ENCODE measurements at places on chromosomes 11 and 22.

GRCh38 chr11:17445240-17445795 is 31.3 kb downstream of the ABCC8 start:
- no peak for DNase-seq

- DNase-seq: no peak
Observed at GRCh38 chr11:95684701-95685100, 104.9 kb downstream of the FAM76B start.

DNA sequence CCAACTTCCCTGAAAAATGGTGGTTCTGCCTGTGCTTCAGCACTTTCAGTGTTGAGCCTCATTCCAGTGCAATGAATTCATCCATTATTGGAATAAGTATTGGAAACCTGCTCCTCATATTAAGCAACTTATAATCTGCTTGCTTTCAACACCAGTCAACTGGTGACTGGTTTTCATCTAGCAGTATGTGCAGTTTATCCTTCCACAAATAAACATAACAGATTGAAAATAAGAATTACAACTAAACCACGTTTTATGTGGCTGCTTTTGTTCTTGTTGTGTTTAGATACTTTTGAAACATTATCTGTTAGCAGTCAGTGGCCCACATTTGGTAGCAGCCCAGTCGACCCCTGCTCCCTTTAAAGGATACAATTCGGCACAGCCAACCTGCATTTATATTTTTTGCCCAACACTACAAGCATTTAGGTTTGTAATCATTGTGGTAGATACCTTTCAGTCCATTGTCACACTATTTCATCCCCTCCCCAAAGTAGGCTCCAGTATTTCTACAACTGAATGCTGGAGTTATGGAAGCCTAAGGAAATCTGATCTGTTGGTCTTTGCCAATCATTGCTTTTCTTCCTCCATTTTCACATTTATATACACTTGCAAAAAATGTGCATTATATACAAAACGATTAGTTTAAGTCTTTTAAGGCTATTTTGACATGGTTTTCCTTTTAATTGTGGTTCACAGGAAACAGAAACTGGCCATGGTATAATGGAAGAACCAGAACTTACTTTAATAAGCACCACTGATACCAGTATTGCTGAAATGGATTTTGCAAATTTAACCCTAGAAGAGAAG is 13.1 kb downstream of the TAF1D start:
- no peak for DNase-seq

DNA sequence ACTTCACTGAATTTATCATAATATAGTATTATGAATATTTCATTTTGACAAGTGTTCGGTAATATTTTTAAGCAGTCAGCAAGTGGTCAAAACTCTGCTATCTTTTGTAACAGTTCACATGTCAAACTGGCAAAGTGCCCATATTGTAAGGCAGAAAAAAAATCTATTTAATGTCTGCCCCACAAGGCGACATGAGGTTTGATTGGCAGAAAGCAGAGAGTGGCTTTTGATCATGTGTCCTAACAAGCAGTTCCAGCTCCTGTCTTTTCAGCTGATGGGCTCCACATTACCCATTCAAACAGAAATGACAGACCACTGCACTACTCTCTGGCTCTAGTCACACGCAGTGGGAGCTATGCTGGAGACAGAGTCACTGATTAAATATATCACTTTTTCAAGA is 59.0 kb downstream of the SOX6 start:
- no peak for DNase-seq

GRCh38 chr11:128759168-128759567 is 65.3 kb downstream of the FLI1 start:
- no peak for DNase-seq
